Heart left ventricle (tissue), 16 donors: ENCODE measurements at places on chromosomes 11 and 22.

GRCh38 chr11:121618516-121618915 is 165.7 kb upstream of the SORL1-AS1 start:
- H3K36me3 ChIP-seq = no peaks in the 10 kb centered on the region
- H3K4me1 ChIP-seq = no peaks in the 10 kb centered on the region
- no peak overlapping the region for H3K27ac ChIP-seq
- no peaks in the 10 kb centered on the region for H3K27me3 ChIP-seq
- no peak for DNase-seq

- H3K4me1 ChIP-seq = peaks cover 50% of the 10 kb centered on the region
- H3K27me3 ChIP-seq = no peaks in the 10 kb centered on the region
- DNase-seq = peak; percentile 89
- peak within 1 kb of the TSS; percentile 70 for H3K4me3 ChIP-seq
- peak within 1 kb of the TSS; percentile 99 for H3K27ac ChIP-seq
Observed at GRCh38 chr11:67504950-67505581, at the start of gene PITPNM1. TSS of gene PITPNM1 (minus strand) at chr11:67505363. CDS start at chr11:67504180, 1,183 bp downstream.

DNA sequence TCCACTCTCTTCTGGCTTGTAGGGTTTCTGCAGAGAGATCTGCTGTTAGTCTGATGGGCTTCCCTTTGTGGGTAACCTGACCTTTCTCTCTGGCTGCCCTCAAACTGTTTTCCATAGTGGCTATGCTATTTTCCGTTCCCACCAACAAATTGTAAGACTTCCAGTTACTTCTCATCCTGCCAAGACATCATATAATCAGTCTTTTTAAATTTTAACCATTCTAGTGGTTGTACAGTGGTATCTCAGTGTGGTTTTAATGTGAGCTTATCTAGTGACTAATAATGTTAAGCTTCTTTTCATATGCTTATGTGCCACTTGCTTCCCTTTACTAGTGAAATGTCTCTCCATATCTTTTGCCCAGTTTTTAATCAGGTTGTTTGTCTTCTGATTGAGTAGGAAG is 13.6 kb upstream of the TRIM29 start:
- no peak overlapping the region for H3K4me3 ChIP-seq
- H3K27me3 ChIP-seq = peaks cover 15% of the 10 kb centered on the region
- no peaks in the 10 kb centered on the region for H3K4me1 ChIP-seq
- no peaks in the 10 kb centered on the region for H3K36me3 ChIP-seq

GRCh38 chr22:21932347-21932746 is 20.3 kb downstream of the PPM1F start:
- peaks cover 15% of the 10 kb centered on the region for H3K4me1 ChIP-seq
- peaks cover 75% of the 10 kb centered on the region for H3K36me3 ChIP-seq
- DNase-seq = no peak
- H3K27ac ChIP-seq = no peak overlapping the region
- no peaks in the 10 kb centered on the region for H3K27me3 ChIP-seq

DNA sequence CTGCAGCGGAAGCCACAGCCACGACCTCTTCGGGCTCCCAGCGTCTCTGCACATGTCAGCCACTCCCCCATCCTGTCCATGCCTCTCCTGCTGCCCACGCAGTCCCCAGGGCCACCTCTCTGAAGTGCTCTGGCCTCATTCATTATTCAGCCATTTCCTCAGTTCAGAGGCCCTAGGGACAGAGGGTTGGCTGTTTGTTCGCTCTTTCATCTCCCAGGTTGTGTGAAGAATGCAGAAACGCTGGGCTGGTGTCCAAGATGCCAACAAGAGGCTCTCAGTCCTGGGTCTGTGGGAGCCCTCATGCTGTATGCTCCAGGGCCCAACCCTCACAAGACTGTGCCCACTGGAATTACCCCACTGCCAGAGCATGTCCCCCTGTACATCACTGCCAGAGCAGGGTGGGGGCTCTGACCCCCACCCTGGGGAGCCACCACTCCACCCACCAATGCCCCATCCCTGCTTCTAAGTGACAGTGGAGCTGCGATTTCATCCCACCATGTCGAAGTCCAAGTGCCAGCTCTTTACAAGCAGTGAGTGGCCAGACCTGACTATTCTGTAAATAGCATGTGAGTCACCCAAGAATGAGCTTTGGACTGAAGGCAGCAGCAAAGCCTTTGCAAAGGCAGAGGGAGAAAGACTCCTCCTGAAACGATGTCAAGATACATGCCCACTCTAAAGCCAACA is 209.6 kb downstream of the BUD13 start:
- H3K36me3 ChIP-seq = no peaks in the 10 kb centered on the region
- no peak overlapping the region for H3K4me3 ChIP-seq
- no peak overlapping the region for H3K27ac ChIP-seq

DNA sequence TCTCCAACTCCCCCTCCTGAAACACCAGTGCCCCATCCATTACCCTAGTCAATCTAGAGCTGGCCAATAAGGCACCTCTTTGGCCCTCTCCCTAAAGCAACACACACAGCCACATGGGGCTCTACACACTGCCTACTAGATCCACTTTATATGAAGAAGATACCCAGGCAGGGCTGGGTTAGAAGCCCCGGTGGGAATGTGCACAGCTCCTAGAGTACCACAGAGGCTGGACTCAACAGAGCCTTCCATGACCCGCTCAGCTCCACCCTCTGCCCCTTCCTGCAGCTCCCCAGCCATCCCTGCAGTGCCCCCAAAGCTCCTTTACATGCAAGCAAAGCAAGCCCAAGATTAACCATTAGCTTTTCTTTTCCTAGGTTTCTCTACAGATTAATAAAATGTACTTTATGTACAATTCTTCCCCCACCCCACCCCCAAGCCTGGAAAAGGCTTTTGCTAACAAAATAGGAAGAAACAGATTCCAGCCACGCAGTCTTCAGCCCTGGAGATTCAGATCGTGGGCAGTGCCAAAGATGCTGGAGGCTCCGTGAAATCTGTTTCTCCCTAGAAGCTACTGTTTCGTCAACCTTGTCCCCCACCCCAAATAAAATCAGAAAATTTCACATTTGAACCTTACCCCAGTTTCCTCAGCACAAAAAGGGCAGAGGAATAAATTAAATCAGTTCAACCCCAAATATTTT is 51.8 kb downstream of the IGSF9B start:
- no peak overlapping the region for H3K27ac ChIP-seq
- no peaks in the 10 kb centered on the region for H3K27me3 ChIP-seq
- no peak overlapping the region for H3K4me3 ChIP-seq
- no peaks in the 10 kb centered on the region for H3K4me1 ChIP-seq

DNA sequence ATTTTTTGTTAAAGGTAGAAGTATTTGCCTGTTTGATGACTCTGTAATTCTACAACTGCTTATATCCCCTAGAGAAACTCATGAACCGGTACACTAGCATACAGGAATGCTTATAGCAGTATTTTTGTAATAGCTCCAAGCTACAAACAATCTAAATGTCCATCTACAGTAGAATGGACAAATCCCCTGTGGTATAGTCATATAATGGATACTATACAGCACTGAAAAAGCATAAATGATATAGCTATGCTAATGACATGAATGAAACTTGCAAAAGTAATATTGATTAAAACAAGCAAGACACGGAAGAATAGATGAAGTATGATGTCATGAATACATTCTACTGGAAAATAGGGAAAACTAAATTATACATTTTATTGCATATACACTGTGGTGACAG is 142.9 kb downstream of the CEP164 start:
- H3K36me3 ChIP-seq = no peaks in the 10 kb centered on the region
- no peak overlapping the region for H3K27ac ChIP-seq
- no peaks in the 10 kb centered on the region for H3K27me3 ChIP-seq
- no peak overlapping the region for H3K4me3 ChIP-seq
